ENCODE measurements at places on chromosomes 11 and 22.

- no peak for DNase-seq
Observed at GRCh38 chr22:46239261-46240048, 10.6 kb downstream of the CDPF1 start.

- no peak for DNase-seq
Observed at GRCh38 chr11:78355309-78355705, 62.3 kb downstream of the GAB2 start.

DNA sequence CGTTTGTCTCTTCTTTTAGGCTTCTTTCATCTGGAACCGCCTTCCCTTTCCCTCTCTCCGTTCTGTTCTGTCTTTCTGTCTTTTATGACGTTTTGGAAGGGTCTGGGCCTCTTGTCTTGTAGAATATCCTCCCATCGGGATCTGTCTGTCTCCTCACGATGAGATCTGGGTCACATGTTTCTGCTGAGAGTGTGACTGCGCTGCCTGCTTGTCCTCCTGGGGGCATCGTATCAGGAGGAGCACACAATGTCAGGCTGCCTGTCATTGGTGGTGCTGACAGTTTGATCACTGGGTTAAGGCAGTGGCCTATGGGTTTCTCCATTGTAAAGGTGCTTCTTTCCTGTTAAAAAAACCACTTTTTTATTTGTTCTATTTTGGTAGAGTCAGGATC lies 60.4 kb upstream of the PARVG start:
- no peak for DNase-seq

DNA sequence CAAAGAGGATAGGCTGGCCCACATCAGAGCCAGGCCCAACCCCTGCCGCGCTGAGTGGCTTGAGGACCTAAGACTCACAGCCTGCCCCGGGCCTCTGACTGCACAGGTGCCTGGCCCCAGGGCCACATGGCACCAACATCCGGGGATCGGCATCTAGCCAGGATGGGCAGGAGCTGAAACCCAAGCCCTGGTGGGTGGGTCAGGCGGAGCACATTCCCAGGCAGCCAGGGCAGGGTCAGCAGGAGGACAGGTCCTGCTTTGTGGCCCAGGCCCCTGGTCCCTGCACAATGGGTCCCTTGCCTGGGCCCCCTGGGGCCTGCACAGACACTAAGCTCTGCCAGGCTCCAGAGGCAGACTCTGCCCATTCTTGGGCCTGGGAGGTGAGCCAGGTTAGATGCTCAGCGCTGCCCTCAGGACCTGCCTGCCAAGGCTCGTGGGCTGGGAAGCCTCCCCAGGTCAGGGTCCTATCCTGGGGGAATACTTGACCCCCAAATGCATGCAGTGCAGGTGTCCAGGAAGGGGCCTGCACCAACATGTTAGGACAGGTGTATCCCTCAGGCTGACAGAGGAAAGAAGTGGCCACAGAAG lies 33.5 kb downstream of the ARVCF start:
- no peak for DNase-seq

DNA sequence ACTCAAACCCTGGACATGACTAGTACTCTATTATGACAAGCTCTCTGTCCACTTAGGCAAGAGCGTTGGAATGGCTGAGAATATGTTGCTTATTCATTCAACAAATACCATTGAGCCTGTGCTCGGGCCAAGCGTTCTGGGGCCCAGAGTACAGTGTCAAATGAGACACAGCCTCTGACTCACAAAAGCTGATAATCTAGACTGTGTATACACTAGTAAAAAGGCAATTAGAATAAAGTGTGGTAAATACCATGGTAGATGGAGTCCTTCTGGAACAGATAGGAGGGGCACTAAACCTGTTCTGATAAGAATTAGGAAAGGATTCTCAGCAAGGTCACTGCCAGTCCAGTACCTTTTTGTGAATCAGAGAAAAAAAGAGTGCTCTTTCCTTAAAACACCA lies 24.7 kb downstream of the KCNE3 start:
- peak; percentile 18 for DNase-seq

DNA sequence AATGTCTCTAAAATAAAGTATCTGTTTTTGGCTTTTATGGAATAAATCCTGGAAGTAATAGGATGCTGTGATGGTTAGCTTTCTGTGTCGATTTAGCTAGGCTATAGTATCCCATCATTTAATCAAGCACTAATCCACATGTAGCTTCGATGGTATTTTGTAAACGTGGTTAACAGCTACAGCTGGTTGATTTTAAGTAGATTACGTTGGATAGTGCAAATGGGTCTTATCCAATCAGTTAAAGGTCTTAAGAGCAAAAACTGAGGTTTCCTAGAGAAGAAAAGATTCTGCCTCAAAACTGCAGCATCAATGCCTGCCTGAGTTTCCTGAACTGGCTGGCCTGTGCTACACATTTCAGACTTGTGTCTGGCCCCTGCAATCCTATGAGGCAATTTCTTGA lies 314.2 kb upstream of the SORL1-AS1 start:
- no peak for DNase-seq

DNA sequence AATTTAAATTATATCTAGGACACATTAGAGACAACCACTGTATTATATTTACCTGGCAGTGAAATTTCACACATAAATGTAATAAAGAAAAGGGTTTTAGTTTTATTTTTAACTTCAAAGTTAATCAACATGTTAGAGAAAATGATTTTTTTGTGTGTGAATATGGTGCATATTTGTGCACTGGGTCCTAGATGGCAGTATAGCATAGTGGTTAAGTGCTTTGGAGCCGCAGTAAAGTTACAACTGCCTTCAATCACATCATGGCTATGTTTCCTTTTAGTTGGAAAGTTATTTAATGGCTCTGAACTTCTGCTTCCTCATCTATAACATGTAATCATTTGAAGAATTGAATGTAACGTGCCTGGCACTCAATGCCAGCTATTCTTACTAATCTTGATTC lies 108.9 kb upstream of the DDI1 start:
- DNase-seq: no peak

GRCh38 chr11:17976651-17977050 lies 36.2 kb downstream of the SERGEF start:
- no peak for DNase-seq

DNA sequence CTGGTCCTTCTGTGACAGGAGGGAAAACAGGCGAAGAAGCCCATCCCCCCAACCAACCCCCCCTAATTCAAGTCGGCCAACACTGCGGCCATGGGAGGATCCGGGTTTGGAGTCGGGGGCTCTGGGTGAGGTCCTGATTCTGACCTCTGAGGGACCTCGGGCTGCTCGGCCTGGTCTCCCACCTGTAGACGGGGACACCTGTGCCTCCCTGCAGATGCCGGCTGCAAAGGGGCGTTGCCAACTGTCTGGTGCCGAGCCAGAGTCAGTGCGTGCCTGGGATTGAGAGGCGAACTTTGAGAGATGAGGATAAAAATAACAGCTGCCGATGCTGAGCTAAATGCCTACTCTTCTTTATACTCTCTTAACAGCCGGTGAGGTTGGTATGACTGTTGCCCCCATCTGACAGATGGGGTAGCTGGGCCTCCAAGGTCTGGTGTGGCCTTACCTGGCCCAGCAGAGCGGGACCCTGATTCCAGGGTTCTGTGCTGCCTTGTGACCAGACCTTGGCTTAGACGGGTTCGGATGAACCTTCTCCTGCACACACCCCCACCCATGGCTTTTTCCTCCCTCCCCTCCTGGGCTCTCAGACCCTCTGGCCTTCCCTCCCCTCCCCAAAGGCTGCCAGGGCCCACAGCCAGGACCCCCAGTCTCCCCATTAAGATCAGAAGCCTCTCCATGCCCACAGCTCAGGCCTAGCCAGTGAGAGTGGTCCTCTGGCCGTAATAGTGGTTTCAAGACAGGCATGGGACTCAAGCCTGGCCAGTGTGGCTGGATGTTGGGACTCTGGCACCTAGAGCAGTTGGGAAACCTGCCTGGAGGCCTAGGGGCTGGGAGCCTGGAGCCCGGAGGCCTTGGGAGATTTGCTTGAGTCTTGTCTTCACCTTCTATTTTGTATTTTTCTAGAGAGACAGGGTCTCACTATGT lies 41.7 kb downstream of the KCNJ4 start:
- DNase-seq: no peak

DNA sequence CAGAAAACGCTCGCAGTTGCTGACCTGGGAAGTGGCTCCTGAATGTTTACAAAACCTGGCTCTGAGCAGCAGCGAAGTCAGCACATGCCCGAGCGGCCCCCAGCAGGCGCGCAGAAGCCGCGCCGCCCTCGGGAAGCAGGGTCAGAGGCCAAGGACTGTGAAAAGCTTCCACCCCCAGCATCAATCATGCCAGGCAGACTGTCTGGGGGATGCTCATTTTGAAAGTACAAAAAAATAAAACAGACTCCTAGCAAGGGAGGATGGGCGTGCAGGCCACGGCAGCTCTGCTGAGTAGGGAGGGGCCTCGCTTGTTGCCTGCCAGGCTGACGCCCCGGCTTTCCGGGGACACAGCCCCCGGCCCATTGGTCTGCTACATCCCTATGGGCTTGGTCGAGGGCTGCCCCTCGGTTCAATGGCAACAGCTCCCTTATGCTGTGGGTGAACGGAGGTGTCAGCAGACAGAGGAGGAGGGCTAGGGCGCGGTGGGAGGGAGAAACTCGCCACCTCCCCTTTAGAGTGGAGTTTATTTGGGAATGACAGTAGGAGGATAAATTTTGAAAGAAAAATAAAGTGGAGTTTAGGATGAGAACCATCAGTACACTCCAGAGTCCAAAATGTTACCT lies 37.7 kb upstream of the GNB1L start:
- no peak for DNase-seq

GRCh38 chr11:20321177-20321576 lies 42.3 kb upstream of the HTATIP2 start:
- no peak for DNase-seq

GRCh38 chr11:133747409-133747808 lies 97.9 kb downstream of the SPATA19 start:
- DNase-seq: no peak

- no peak for DNase-seq
Observed at GRCh38 chr11:82718821-82719220, 14.8 kb downstream of the FAM181B start.

DNA sequence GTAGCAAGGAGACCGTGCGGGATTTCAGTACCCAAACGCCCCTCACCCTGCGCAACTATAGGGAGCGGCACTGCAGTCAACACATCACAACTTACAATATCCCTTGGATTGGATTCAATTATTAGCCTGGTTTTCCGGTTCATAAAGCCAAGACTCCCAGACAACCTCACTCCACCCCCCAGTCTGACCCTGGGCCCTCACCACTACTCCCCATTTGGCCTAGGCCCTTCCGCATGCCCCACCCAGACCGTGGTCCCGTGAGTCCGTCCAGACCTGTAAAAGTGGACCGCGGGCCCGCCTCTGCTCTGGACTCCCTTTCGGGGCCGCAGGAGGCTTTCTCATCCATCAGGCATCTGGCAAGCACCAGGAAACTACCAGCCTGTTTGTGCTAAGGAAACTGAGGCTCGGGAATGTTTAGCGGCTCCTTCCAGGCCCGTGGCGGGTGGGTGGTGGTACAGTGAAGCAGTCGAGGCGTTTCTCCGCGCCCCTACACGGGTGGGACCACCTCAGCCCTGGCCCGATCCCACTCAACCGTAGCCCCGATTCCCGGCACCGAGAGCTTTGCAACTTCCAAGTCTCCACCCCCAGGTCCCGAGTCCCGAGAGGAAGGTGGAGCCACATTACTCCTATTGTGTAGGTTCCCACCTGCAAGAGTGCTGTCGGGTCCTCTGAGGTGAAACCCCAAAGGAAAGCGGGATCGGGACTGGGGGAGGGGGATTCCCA lies 679 bp upstream of the DPP3 start:
- peak; percentile 31 for DNase-seq

DNA sequence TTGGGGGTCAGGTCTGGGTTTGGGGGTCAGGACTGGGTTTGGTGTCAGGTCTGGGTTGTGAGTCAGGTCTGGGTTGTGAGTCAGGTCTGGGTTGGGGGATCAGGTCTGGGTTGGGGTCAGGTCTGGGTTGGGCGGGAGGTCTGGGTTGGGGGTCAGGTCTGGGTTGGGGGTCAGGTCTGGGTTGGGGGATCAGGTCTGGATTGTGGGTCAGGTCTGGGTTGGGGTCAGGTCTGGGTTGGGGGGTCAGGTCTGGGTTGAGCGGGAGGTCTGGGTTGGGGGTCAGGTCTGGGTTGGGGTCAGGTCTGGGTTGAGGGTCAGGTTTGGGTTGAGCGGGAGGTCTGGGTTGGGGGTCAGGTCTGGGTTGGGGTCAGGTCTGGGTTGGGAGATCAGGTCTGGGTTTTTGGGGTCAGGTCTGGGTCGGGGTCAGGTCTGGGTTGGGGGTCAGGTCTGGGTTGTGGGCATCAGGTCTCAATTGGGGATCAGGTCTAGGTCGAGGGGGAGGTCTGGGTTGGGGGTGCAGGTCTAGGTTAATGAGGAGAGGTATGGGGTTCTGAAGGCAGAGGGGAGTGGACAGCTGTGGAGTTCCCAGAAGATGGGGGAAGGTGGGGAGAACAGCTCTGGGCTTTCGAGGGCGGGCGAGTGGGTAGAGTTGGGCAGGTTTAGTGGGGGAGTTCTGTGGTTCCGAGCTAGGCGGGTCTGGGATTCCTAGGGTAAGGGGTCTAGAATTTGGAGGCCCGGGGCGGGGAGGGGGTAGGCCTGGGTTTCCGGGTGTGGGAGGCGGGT lies 629 bp downstream of the TTLL8 start:
- no peak for DNase-seq

GRCh38 chr11:93784935-93785360 lies 866 bp downstream of the MED17 start:
- peak; percentile 10 for DNase-seq

DNA sequence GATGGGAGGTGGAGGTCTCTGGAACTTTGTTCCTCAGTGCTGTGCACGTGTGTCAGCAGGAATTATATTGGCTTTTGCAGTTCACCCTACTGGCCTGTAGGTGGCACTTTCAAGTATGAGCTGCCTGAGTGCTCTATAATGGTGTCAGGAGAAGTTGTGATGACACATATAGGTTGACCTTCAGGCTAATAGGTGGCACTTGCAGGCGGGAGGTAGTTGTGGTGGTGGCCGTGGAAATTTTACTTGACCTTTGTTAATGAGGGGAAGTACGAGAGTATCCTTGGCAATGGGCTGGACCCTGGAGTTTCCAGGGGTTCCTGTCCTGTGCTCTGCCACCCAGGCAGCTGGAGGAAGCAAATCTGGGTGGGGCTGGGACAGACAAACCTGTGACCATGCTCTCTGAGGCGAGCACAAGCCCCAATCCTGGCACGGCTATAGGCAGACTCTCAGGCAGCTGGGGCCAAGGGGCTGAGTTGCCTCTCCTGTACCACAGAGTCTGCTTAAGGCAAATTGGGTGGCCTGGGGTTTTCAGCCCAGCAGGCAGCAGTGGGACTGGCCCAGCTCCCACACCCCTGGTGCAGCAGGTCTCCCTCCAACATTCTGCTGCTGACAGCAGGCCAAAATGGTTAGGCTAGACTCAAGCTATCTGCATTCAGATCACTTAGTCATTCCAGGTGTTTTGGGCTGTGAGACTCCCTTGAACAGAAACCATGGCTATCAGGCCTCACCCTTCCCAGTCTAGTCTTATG lies 147.5 kb upstream of the CTSC start:
- DNase-seq: peak; percentile 44

Data from LoVo (cell line).